ENCODE measurements at places on chromosomes 4 and X. TPM values are rescaled to one million over a fixed set of nuclear protein-coding genes. Genes with fewer than 3 reads are reported as not detected.

Gene GABRQ
- 1.0 TPM for total RNA-seq

Gene BEX5
- total RNA-seq = 72.9 TPM

Gene ALB
- 0.95 TPM for total RNA-seq

Gene PRKG2
- 4.9 TPM for total RNA-seq

Gene MAGEA9B
- not detected for total RNA-seq

Gene TCEAL6
- total RNA-seq = 57.6 TPM

Gene LIMCH1
- total RNA-seq = 178 TPM

Gene ADRA2C
- 10.0 TPM for total RNA-seq

Gene TFE3
- 55.9 TPM for total RNA-seq

Gene ARHGAP36
- 0.61 TPM for total RNA-seq

Gene STS
- total RNA-seq = 15.3 TPM

Gene RHOXF2B
- not detected for total RNA-seq

Gene CT45A1
- total RNA-seq = not detected

DNA sequence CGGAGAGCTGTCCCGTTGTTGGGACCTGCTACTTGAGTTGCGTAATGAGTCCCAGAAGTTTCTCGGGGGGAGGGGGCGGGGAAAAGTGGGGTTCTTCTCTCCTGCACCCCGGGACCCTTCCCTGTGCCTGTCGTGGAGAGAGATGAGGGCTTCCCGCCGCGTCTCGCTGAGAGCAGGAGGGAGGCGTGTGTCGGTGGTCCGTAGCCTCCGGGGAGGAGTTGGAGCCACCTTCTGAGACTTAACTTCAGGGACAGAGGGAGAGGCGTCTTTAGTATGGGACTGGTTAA is 698 bp downstream of the AFF1 start:
- no peak for DNase-seq

- no peak for DNase-seq
Observed at GRCh38 chr4:7673121-7673520, 238.4 kb upstream of the PSAPL1 start.

DNA sequence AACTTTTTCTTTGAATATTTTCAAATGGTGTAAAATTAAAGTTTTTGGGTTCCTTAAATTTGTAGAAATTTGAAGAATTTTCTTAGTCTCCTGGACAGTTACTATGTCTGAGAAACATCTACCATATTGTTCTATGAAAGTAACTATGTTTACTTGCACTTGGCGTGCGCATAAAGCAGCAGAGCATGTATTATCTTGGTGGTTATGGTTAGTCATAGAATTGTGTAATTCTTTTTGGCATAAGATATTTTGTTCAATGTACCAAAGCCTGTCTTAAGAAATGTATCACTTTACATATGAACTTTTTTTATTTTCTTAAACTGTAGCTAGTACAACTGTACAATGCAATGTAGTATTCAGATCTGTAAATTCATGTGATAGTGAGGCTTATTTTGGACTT is 49.2 kb downstream of the CDS1 start:
- DNase-seq = no peak

GRCh38 chrX:120752431-120753082 is 122.7 kb upstream of the C1GALT1C1 start:
- DNase-seq = no peak

- no peak for DNase-seq
Observed at GRCh38 chr4:17562157-17562556, 14.8 kb upstream of the LAP3 start.

DNA sequence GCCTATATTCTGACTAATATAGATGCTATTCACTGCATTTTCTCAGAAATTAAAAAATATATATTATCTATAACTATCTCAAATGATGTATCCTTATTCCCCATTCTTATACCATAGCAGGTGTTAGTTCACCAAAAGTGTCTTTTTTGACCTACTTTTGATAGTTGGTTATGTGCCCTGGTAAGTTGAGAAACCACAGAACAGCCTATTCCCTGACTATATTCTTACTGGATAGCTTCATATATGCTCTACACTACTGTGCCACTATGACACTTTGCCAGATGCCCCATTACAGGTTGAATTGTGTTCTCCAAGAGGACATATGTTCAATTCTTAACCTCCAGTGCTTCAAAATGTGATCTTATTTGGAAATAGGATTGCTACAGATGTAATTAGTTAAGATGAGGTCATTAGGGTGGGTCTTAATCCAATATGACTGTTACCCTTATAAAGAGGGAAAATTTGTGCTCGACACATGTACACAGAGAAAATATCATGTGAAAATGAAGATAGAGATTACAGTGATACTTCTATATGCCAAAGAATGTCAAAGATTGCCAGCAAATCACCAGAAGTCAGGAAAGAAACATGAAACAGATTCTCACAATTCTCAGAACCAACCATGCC is 76.1 kb downstream of the LRBA start:
- no peak for DNase-seq

- DNase-seq = no peak
Observed at GRCh38 chrX:154734061-154734781, 16.7 kb downstream of the GAB3 start.

GRCh38 chrX:80578517-80579105 is 158.4 kb downstream of the TENT5D start:
- DNase-seq = no peak

GRCh38 chr4:55123791-55124190 is 1.6 kb downstream of the KDR start:
- no peak for DNase-seq

DNA sequence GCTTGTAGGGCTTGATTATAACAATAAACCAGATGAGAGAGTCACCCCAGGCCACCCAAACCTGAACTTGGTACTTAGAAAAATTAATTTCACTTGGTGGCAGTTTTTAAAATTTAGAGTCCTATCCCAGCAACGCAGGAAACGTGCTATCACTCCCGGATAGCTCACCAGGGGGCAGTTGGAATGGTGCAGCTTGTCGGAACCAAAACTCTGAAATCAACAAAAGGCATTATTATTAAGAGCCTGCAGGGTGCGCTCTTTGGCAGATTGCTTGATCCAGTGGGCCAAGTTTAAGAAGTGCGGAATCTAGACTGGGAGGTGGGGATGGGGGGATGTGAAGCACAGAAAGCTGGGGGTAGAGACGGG is 2.4 kb downstream of the FRAS1 start:
- DNase-seq = peak; percentile 11

DNA sequence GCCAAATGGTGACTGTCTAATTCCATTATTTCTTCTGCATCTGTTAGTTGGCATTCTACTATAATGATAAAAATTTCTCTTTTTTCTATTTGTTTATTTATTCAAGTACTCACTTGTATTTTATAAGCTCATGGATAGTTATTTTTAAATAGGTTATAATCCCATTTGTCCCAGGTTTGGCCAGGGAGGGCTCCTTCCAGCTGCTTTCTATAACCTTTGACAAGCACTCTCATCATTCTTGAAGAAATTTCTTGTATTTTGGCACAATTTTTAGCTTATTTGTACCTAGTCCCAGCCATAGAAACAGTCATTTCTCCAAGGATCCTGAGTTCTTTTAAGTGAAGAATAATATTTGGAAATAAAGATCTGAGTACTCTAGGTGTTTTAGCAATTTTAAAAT is 1038.6 kb upstream of the AGA start:
- no peak for DNase-seq

DNA sequence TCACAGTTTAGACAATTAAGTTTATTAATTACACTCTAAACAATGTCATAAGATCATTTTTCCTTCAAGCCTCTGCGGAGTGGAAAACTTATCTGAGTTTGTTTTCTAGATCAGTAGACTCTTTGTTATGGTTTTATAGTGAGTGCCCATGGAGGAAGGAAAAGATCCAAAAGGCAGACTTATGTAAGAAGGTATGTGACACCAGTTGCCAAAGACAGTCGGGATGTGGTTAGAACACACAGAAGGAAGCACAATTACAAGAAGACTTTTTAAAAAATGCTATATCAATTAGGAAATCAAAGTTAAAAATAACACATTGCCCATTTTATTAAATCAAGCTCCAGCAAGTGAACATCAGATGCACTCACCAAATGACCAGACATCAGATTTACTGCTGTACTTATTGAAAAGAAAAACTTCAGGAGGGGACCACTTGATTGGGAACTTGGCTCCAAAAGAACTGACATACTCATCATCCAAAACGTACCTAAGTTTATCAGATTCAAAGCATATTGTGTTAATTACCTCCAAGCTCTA is 57.1 kb downstream of the NIPAL1 start:
- no peak for DNase-seq

DNA sequence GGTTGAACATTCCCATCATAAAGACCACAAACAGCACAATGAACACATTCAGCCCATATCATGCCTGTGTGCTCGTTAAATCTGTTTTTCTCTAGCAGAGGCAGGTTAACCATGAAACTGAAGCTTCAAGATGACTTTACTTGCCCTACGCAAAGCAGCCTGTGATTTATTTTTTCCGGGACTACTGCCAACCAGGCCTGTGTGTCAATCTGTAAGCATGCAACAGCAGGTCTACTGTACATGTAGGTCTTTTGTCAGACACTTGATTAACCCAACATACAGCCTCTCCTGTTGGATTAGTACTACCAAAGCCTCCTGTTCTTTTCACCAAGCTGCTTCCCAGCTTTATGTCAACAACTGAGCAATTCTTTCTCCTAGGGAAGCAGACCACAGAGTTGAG is 85.5 kb upstream of the ACSL1 start:
- DNase-seq = no peak

DNA sequence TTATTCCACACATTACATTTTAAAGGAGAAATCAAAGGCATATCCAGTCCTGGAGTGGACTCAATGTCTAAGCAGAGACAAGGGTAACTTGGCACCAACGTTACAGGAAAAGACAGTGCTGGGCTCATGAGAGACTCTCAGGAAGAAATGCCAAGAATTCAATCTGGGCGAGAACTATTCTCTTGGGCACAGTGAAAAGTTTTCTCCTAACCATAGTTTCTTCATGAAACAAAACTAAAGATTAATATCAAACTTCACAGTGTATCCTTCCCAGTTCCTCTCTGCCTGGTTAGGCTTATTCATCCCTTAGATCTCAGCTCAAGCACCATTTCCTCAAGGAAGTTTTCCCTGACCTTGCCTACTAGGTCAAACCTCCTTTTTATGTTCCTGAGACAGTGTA is 109.4 kb upstream of the TLL1 start:
- no peak for DNase-seq

- no peak for DNase-seq
Observed at GRCh38 chrX:119238557-119238956, 2.5 kb downstream of the PGRMC1 start.

GRCh38 chr4:125393825-125394224 is 79.1 kb downstream of the FAT4 start:
- DNase-seq = no peak

DNA sequence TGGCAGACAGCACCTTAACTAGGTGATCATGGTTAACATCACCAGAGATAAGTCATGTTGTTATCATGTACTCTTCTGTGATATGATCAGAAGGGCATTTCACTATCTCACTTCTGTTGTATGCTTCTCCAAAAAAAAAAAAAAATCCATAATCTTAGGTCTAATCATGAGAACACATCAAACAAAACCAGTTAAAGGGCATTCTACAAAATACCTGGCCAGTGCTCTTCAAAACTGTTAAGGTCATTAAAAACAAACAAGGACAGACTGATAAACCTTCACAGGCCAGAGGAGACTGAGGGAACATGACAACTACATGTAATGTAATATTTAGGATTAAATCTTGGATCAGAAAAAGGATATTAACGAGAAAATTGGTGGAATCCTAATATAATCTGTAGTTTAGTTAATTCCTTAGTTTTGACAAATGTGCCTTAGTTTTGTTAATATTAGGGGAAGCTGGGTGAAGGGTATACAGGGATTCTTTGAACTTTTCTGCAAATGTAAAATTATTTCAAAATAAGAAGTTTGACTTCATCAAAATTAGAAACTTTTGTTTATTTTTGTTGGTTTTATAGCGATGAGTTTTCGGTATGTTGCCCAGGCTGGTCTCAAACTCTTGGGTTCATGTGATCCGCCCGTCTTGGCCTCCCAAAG is 18.0 kb downstream of the RBM10 start:
- DNase-seq = no peak

- no peak for DNase-seq
Observed at GRCh38 chr4:47686294-47686872, 151.5 kb downstream of the CORIN start.

GRCh38 chr4:64799751-64800150 is 390.5 kb upstream of the TECRL start:
- no peak for DNase-seq

DNA sequence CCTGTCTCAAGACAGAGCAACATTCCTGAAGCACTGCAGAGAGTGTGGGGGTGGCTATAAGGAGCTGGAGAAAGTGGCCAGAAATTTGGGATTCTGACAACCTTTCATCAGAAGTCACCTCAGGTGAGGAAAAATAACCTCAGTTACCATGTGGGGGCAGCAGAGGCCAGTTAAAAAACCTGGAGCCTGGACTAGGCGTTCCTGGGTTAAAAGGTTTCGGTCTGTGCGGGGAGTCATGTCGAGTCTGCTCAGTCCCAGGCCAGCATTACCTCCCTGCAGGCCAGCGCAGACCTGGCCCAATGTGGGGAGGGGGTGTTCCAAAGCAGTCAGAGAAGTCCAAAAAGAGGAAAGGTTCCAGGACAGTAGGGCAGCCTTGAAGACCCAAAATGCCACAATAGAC is 10.9 kb upstream of the NALF2 start:
- no peak for DNase-seq

GRCh38 chrX:152821145-152821765 is 9.3 kb downstream of the CETN2 start:
- DNase-seq = no peak

DNA sequence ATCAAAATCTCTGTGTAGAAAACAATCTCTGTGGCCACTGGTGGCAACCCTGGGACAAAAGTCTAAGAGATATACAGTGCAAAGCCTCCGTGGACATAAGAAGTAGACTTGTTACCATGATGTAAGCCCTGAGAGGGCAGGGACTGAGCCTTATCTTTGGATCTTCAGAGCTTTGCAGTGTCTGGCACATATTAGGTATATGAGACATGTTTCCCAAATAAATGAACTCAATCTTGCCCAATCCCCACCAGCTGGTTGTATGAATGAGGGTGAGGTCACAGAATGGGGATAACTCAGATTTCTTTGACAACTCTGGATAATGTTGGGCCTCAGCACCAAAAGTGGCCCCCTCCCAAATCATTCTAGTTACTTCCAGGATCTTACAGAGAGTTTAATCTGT is 511.4 kb upstream of the DIPK2B start:
- no peak for DNase-seq

- DNase-seq = no peak
Observed at GRCh38 chr4:144421839-144422565, 224.0 kb upstream of the HHIP start.

DNA sequence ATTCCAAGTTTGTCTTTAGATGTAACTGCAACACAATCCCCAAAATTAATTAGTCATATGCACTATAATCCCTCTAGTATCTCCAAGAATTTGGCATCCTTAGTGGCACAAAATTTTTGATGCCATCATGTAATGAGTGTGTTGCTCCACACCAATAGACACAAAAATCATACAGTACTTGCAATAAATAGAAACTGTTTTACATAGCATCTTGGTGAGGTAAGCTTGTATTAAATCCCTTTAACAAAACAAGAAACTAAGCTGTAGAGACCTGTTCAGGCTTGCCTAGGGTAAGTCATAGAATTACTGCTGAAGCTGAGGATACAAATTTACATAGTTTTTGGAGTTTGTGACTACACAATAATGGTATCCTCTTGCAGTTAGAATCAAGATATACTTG is 64.5 kb upstream of the PRSS12 start:
- DNase-seq = no peak

- DNase-seq = no peak
Observed at GRCh38 chr4:64738240-64738639, 329.0 kb upstream of the TECRL start.

- peak; percentile 71 for DNase-seq
Observed at GRCh38 chr4:110196206-110196870, 2.1 kb downstream of the ELOVL6 start.

GRCh38 chrX:129638917-129639316 is 15.8 kb downstream of the APLN start:
- DNase-seq = no peak

All from dorsolateral prefrontal cortex (tissue), 122 donors.